ENCODE measurements at places on chromosomes 16 and 17.

DNA sequence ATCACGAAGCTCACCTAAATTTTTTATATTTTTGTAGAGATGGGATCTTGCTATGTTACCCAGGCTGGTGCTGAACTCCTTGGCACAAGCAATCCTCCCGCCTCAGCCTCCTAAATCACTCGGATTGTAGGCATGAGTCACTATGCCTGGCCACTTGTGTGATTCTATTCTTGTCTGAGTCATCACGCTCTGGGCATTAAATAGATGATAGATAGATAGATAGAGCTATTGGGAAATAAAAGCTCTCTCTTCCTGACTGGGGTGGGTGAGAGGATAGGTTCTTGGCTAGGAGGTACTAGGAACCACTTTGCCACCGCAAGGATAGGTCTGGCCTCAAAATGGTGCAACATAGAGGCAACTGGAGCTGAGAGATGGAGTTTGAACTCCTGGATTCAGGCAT lies 21.4 kb upstream of the CACNG3 start:
- DNase-seq: no peak

DNA sequence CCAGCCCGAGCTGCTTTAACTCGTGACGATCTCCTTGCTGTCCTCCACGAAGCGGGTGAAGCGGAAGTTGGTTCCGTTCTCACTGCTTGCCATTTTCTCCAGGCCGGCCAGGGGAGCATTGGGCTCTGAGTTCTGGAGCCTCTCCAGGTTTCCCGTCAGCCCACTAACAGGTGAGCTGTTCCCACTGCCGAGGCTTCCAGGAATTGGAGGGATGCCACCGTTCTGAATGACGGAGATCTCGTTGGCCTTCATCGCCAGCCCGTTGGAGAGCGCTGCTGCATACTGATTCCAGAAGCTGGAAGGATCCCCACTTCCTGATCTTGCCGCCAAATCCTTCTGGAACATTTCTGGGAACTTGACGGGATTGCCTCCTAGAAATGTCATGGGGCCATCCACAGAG lies 14.0 kb downstream of the SALL1 start:
- no peak for DNase-seq

GRCh38 chr17:77464988-77465357 lies 324.2 kb downstream of the SEC14L1 start:
- DNase-seq: no peak

- DNase-seq: no peak
Observed at GRCh38 chr16:49947907-49948678, 76.9 kb upstream of the CNEP1R1 start.

DNA sequence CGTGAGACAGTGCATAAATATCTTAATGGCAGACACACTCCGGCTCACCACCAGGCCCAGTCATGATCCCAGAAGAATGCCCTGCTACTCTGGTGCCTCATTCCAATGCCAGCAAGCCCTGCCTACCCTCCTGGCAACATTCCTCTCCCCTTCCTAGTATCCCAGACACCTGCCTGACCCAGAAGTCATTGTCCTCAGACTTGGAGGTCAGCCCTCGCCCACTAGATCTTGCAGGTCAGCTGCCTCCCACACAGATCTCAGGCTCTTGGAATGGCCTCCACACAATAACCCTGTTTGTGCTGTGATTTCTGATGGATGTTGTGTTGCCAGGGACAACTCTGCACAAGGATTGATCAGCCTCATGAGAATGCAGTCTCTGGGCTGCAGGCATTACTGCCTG lies 1.8 kb upstream of the TEX2 start:
- peak; percentile 71 for DNase-seq

GRCh38 chr17:7932483-7932891 lies 481 bp downstream of the CNTROB start:
- DNase-seq: peak; percentile 45

DNA sequence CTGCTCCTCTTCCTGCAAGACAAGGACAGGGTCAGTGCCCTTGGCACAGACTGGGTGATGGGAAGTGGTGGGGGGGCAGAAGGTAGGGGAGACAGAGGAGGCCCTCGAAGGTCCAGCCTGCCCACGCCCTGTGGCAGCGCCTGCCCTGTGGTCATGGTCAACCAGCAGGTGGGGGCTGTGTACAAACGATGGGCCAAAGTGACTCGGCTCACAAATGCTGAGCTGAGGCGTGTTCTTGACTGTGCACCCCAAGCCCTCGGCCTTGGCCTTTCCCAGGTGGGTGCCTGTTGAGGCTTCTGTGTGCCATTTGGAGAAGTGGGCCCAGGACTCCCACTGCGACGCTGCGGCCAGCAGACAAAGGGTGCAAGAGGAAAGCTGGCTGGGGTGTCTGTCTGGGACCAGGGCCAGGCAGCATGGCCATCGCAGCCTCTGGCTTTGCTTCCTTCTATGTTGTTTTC lies 22.6 kb downstream of the MXRA7 start:
- peak; percentile 49 for DNase-seq

DNA sequence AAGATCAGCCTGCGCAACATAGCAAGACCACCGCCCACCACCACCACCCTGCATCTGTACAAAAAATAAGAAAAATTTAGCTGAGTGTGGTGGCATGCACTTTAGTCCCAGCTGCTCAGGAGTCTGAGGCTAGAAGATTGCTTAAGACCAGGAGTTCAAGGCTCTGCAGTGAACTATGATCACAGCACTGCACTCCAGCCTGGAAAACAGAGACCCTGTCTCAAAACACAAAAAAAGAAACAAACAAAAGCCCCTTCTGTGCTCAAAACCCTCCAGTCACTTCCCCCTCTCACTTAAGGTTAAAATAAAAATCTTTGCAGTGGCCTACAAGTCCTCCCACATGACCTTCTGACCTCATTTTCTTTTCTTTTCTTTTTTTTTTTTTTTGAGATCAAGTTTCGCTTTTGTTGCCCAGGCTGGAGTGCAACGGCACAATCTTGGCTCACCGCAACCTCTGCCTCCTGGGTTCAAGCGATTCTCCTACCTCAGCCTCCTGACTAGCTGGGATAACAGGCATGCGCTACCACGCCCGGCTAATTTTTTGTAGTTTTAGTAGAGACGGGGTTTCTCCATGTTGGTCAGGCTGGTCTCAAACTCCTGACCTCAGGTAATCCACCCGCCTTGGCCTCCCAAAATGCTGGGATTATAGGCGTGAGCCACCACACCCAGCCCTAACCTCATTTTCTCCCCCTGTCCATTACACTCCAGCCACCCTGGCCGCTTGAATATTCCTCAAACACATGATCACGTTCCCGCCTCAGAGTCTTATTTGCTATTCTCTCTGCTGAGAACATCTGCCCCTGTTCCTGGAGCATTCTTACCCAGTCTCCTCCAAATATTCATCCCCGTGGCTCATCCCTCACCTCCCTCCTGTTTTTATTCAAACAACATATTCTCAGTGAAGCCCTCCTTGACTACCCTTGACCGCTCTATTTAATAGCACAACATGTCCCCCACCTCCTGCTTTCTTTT lies 126.6 kb upstream of the MED13 start:
- no peak for DNase-seq

DNA sequence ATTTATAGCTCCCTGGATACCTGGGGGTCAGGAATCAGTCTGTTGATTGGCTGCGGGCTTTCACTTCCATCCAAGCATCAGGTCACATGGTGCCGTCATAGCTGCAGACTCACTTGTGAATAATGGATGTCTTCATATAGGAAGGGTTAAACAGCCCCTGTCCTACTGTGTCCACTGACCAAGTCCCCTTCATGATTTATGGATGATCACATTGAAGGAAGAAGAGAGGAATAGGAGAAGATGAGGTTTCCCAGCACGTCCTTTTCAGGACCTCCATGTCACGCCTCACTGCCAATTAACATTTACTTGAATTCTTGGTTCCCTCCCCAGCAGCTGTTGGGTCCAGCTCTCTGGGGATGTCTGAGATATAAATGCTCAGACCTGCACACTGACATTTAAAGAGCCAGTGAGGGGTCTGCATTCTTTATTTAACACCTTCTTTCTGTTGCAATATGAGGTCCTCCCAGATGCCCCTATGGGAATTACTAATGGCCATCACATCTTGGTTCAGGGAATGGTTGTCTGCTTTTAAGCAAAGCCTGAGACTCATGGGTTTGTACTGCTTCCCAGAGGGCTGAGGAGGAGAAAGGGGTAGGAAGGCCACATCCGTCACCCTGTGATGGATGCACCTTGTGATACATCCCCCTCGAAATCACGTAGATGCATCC lies 230.6 kb upstream of the HSBP1 start:
- no peak for DNase-seq

All from dermis blood vessel endothelial cell (primary cell).